ENCODE measurements at places on chromosomes 4 and X. TPM values are rescaled to one million over a fixed set of nuclear protein-coding genes. Genes with fewer than 3 reads are reported as not detected.

The GC gene
- total RNA-seq: 4.6 TPM

The THOC2 gene
- total RNA-seq: 111 TPM

The CXXC4 gene
- 9.6 TPM for total RNA-seq

The LEF1 gene
- total RNA-seq: 15.9 TPM

The ABCG2 gene
- total RNA-seq: 9.1 TPM

The SCRG1 gene
- 15.2 TPM for total RNA-seq

- DNase-seq: no peak
These were observed 80.8 kb downstream of the RAB28 start for GRCh38 chr4:13403326-13403725.

- no peak for DNase-seq
These were observed 502.5 kb downstream of the GRXCR1 start for GRCh38 chr4:43394976-43395375.

GRCh38 chr4:35695421-35695820 is 548.9 kb downstream of the ARAP2 start:
- peak; percentile 92 for DNase-seq

DNA sequence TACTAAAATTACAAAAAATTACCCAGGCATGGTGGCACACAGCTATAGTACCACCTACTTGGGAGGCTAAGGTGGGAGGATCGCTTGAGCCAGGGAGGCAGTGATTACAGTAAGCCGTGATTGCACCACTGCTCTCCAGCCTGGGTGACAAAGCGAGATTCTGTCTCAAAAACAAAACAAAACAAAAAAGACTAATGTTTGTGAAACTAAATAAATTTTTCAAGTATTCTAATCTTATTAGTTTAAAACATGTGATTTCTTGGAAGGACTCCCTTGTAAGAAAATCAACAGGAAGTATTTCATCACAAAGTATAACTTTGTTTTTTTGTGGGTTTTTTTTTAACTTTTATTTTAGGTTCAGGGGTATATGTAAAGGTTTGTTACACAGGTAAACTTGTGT is 89.6 kb downstream of the EGF start:
- DNase-seq: no peak

GRCh38 chrX:123736333-123736921 is 3.6 kb upstream of the THOC2 start:
- peak; percentile 95 for DNase-seq

DNA sequence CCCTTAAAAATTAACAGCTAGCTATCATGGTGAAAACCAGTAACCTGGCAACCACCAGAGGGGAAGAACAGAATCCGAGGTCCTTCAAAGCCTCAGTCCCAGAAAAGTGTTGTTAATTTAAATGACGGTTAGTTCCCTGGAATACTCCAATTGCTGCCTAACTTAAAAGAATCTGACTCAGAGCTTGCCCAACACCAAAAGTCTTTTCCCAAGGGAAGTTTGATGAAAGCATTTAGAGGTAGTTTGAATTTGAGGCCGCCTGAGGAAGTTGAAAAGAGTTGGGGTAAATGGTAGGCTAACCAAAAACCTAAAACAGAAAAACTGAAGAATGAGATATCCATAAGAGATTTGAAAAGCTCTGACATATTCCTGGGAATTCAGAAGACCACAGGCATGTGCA is 46.6 kb downstream of the IL13RA2 start:
- DNase-seq: no peak

GRCh38 chrX:153866302-153867019 is 19.5 kb downstream of the L1CAM start:
- no peak for DNase-seq

GRCh38 chr4:5079581-5079980 is 28.3 kb downstream of the STK32B start:
- DNase-seq: no peak

GRCh38 chrX:9369802-9370291 is 95.0 kb upstream of the TBL1X start:
- no peak for DNase-seq

DNA sequence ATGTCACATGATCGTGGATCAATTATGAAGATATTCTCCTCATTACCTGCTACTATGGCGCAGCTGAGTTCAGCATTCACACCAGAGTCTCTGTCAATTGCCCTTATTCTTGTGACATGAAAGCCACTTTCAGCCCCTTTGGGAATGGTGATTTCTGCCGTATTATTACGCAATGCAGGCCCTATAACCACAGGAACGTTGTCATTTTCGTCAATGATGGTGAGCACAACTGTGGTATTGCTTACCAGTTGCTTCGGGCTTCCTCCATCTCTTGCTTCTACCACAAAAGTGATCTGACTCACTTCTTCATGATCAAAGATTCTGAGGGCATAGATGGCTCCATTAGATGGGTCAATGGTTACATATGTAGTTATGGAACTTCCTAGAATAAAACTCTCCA is 2.1 kb downstream of the PCDH18 start:
- DNase-seq: no peak
